ENCODE measurements at places on chromosomes 11 and 22.

DNA sequence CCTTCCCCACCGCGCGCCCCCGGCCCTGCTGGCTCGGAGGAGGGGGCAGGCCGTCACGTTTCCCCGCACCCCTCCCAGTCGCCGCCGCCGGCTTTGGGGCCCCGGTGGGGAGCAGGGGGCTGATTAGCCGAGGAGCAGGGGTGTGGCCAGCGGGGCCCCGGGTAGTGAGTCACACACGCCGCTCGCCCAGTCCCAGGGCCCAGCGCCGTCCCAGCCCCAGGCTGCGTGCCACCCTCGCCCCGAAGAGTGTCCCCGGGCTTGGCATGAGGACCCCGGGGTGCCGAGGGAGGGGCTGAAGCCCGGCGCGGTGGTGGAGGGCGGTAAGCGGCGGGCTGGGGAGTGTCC is 34.4 kb downstream of the PRDM11 start:
- DNase-seq, result peak; percentile 42

DNA sequence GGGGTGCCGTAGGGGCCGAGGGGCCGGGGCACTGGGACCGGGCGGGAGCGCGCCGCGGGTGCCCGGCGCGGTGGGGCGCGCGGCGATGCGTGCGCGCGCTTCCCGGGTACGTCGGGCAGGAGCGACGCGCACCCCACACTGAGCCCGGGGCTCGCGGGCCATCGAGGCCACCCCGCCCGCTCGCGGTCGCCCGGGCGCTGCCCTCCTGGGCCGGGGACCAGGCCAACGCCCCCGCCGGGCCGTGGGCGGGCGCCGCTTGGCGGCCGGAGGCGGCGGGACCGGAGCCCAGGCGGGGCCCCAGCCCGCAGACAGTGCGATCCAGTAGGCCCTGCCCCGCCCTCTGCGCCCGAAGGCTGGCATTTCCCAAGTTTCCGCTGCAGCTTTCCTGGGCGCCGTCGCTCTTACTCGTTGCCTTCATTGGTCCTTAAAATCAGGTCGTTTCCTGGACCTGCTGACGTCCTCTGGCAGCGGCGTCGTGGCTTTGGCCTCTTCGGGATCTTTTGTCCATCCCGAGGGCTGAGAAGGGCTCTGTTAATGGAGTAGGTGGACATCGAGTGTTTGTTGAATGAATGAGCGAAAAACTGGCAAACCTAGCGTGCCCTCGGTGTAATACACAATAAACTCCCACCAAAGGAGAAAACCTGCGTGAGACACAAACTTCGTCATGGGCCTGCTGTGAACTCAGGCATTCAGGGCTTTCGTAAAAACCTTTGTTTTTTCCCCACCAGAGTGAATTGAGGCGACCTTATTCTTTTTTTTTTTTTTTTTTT is 638 bp downstream of the PARVA start:
- no peak for DNase-seq

GRCh38 chr11:73916435-73916834 is 34.4 kb upstream of the DNAJB13 start:
- no peak for DNase-seq

- no peak for DNase-seq
These were observed 97.2 kb upstream of the CEP126 start for GRCh38 chr11:101817581-101817980.

DNA sequence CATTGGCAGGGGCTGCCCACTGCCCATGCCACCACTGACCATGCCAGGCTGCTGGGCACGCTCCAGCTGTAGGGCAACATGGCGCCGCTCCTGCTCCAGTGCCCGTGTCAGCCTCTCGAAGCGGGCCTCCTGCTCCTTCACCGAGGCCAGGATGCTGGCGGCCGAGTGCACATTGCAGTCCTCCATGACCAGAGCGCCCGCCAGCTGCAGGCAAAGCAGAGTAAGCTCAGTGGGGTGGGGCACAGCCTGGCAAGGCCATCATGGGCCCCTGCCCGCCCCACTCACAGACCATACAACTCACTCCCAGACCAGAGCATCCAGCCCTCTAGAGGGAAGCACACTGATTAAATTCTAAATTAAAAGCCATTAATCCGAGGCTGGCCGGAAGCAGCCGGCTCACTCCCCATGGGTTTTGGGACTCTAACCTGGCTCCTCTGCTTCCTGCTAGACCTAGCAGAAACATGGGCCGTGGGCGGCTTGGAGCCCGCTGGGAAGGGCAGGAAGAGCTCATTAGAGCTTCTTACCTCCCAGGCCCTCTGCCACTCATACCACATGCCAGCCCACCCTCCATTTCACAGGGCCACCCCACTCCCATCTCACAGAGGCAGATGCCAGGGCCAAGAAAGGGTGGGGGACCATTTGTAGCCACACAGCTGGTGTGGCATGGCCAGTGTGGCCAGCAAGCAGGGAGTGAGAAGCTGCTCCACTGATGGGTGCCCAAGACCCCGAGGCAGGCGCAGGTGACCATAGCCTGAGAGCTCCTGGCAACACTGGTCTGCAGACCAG is 25.8 kb downstream of the ARVCF start:
- no peak for DNase-seq

DNA sequence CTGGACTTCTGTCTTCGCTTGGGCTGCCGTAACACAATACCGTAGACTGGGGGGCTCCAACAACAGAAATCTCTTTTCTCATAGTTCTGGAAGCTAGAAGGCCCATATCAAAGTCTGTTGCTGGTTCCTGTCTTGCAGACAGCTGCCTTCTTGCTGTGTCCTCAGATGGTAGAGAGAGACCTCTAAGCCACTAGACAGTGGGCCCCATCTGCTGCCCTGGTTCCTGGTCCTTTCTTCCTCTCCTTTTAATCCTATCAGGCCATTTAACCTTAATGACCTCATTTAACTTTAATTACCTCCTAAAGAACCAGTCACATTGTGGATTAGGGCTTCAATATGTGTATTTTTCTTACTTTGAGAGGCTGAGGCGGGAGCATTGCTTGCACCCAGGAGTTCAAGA is 9.4 kb downstream of the CEP164 start:
- no peak for DNase-seq

DNA sequence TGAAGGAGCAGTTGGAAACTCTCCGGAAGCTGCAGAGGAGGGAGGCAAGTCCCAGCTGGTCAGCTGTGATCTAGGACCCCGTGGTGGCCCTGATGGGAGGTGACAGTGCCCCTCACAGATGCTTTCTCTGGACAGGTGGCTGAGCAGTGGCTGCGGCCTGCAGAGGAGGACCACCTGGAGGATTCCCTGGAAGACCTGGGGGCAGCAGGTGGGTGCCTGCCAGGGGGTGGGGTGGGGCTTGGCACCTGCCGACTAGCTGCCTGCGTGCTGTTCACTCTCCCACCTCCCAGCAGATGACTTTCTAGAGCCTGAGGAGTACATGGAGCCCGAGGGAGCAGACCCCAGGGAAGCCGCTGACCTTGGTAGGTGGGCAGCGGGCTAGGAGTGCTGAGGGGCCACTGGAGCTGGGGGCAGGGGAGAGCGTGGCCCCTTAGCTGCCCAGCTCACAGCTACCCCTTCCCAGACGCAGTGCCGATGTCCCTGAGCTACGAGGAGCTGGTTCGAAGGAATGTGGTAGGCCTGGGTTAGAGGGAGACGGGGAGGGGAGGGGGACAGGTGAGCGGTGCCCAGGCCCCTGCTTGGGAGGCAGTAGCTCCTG is 3.1 kb downstream of the SCO2 start:
- no peak for DNase-seq

DNA sequence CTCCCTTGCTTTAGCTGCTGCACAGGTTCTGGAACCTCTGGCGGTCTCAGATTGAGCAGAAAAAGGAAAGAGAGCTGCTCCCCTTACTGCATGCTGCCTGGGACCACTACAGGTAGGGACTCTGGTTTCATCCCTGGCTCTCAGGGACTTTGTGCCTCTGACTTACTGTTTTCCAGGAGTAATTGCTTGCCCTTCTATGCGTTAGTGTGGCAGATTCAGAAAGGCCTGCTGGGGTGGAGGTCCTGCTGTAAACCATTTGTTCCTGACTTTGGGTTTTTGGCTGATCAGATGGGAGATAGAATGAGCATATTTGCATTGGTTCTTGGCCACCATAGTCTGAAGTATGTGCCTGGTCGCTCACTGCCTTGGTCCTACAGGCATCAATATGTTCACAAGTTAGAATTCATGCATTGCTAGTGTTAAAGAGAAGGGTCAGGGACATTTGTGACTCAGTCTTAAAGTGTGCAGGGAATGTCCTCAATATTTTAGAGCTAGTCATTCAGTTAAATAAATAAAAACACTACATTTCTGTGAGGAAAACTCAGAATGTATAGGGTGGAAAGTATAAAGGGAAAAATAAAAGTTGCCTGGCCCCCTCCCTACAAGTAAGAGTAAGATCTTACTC is 78.0 kb downstream of the PISD start:
- no peak for DNase-seq

- DNase-seq, result no peak
These were observed 2.9 kb upstream of the TMEM9B start for GRCh38 chr11:8967184-8967583.

DNA sequence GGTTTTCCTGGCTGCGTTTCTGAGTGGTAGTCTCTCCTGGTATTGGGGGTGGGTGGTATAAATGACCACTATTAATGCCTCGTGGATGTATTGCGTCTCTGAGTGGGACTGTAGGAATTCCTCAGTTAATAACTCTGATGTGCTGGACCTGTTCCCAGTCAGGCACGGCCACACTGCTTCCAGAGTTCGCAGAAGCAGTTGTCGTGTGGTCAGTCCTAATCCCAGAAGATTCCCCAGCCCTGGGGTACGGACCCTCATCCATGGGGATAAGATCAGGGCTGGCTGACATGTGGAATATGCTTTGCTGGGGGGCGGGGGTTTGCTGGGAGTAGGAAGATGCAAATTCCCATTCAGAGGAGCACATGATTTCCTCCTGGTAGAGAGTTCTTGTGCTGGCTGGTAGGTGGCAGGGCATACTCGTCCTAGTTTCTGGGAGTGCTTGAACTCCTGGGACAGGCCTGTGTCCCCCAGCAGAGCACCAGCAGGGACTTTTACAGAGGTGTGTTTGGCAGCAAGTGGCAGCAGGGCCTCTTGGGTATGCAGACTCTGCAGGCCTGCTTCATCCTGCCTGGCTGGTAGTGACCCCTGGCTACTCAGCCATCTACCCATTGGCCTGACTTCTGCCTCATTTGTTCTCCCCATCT is 157.4 kb downstream of the NAV2 start:
- DNase-seq, result no peak

- no peak for DNase-seq
These were observed 57.6 kb downstream of the FBXO7 start for GRCh38 chr22:32531931-32532819.

DNA sequence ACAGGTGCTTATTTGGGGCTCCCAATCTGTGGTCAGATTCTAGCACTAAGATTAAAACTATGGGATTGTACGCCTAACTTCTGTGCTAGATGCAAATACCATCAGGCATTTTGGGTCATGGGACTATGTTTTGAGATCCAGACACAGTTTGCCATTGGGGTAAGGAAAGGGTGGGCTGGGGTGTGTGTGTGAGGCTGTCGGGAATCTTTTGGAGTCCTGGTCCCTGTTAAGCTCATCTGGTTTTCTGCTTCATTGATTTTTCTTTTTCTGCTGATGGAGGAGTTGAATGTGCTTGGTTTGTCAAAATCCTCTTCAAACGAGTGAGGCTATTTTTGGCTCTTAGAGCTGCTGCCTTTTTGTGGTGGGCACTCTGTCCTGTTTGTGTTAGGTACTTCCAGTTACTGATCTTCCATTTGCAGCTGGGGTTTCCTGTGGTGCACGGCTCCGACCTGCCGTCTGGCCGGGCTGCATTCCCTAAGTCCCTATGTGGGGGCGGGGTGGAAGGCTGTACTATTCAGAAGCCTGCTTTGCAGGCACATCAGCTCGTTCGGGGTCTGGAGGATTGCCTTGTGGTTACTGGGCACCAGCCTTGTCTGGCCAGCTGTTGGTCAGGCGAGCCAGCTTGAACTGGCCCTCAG is 2.9 kb downstream of the BCR start:
- no peak for DNase-seq

DNA sequence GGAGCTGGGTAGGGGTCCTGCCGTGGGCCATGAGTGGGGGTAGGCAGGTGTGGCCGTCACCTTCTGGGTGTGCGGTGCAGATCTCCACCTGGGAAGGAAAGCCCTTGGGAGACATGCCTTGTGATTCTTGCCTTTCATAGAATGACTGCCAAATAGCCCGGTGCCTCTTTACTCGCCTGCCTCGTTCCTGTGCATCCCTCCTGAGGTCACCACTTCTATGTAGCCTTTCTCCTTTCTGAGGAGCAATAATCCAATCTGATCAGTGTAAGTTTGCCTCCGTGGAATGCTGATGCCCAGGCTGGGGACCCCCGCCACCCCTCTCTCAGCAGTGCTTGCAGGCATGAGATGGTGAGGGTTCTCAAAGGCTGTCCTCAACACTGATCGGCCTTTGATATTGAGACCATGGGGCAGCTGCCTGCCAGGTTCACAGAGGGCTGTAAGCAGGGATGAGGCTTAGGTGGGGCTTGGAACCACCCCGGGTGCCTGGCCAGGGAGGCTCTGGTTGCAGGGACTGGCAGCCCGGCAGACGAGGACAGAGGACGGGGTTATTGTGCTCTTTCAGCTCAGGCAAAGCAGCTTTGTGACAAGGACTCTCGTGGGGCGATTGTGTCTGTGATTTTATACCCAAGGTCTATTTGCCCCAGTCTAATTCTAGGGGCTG is 86.1 kb upstream of the WNT7B start:
- DNase-seq, result no peak

GRCh38 chr11:4065601-4066377 is 28.8 kb upstream of the RRM1 start:
- DNase-seq, result no peak

- DNase-seq, result no peak
These were observed 145.0 kb downstream of the CCDC34 start for GRCh38 chr11:27217948-27218420.

DNA sequence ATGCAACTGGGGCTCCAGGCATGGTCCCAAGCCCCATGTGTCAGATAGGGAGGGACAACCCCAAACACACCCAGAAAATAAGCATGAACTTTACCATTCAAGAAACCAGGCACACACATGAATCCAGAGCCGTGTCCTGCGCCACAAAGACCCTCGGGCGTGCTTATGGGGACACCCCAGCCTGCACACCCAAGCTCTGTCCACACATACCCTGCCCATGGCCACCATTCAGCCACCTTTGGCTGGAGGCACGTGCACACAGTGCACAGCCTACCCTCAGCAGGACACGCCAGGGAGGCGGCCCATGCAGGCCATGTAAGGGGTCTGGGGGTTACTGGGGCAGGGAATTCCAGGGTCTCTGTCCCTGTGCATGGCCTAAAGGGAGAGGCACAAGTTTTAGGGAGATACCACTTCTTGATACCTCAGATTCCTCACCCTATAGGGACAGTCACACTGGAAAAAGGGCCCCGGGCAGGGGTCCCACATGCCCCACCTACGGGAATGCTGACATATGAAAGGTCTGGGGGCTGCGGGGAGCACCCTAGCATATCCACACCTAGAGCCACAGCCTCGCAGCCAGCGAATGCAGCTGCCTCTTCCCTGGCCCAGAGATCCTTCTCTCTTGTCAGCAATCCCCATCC is 20.6 kb downstream of the PACSIN2 start:
- DNase-seq, result no peak

Measured in D721Med (cell line).